SJSA1 (cell line): ENCODE measurements at places on chromosomes 1 and 21.

DNA sequence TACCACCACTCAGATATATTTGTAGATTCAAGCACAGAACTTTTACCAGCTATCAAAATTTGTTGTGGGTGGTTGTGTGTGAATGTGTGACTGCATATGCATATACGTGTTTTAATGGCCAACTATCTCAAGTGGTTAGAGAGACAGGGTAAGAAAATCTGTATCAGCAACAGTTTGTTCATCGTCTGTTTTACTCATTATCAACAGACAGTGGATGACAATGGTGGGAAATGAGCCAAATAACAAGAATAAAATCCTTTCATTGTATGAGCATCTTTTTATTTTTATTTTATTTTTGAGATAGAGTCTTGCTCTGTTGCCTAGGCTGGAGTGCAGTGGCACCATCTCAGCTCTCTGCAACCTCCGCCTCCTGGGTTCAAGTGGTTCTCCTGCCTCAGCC lies 22.7 kb upstream of the DYNLT5 start:
- no peak for DNase-seq
- peaks cover 17% of the 10 kb centered on the region; the same call in 1 of the 2 replicates for H3K4me1 ChIP-seq
- no peak overlapping the region for H3K27ac ChIP-seq
- H3K36me3 ChIP-seq: no peaks in the 10 kb centered on the region
- H3K27me3 ChIP-seq: no peaks in the 10 kb centered on the region

- H3K4me1 ChIP-seq: peaks cover 19% of the 10 kb centered on the region
- H3K4me3 ChIP-seq: no peak overlapping the region
- no peaks in the 10 kb centered on the region for H3K36me3 ChIP-seq
- no peaks in the 10 kb centered on the region for H3K27me3 ChIP-seq
- no peak for DNase-seq
- no peak overlapping the region for H3K27ac ChIP-seq
Observed at GRCh38 chr1:16186655-16187235, 25.7 kb downstream of the ARHGEF19 start.

- no peak overlapping the region for H3K27ac ChIP-seq
- no peaks in the 10 kb centered on the region for H3K4me1 ChIP-seq
- H3K27me3 ChIP-seq: no peaks in the 10 kb centered on the region
- H3K4me3 ChIP-seq: no peak overlapping the region
- no peak for DNase-seq
Observed at GRCh38 chr1:53705446-53706096, 33.4 kb downstream of the GLIS1 start.

GRCh38 chr1:65388908-65389695 lies 31.4 kb upstream of the LEPR start:
- no peaks in the 10 kb centered on the region for H3K36me3 ChIP-seq
- DNase-seq: no peak
- H3K27ac ChIP-seq: no peak overlapping the region
- H3K27me3 ChIP-seq: no peaks in the 10 kb centered on the region
- H3K4me1 ChIP-seq: peaks cover 5% of the 10 kb centered on the region
- H3K4me3 ChIP-seq: no peak overlapping the region

DNA sequence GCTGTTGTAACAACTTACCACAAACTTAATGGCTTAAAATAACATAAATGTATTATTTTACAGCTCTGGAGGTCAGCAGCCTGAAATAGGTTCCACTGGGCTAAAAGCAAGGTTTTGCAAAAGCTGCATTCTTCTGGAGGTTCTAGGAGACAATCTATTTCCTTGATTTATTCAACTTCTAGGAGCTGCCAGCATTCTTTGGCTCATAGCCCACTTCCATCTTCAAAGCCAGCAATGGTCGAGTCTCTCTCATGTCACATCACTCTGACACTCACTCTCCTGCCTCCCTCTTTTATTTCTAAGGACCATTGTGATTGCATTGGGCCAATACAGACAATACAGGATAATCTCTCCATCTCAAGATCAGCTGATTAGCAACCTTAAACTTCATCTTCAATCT lies 15.1 kb upstream of the FOXJ3 start:
- no peak overlapping the region for H3K27ac ChIP-seq
- no peaks in the 10 kb centered on the region; the same call in 1 of the 2 replicates for H3K27me3 ChIP-seq
- DNase-seq: no peak
- H3K4me1 ChIP-seq: no peaks in the 10 kb centered on the region
- H3K4me3 ChIP-seq: no peak overlapping the region
- H3K36me3 ChIP-seq: no peaks in the 10 kb centered on the region

- no peak overlapping the region for H3K27ac ChIP-seq
- H3K4me1 ChIP-seq: no peaks in the 10 kb centered on the region
- H3K4me3 ChIP-seq: no peak overlapping the region
Observed at GRCh38 chr1:56045477-56045876, 533.9 kb downstream of the PLPP3 start.

DNA sequence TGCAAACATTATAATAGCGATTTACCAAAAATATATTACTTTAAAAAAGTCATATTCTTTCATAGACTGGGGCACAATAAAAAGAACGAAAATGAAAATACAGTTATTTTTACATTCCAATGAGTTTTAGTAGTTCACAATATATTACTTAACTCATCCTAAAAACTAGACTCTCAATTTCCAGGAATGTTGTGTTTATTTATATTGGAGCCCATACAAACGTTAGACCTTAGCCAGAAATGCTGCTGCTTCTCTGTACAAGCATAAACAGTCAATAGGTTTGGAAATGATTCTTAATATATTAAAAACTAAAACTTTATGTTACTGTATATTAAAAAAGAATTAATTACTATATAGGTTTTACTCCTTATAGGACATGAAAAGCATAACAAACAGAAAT lies 302.3 kb downstream of the BRINP3 start:
- H3K4me1 ChIP-seq: no peaks in the 10 kb centered on the region
- DNase-seq: no peak
- no peaks in the 10 kb centered on the region for H3K36me3 ChIP-seq
- H3K27ac ChIP-seq: no peak overlapping the region
- no peaks in the 10 kb centered on the region for H3K27me3 ChIP-seq
